Stimulated activated CD8-positive, alpha-beta memory T cell treated with anti-CD3 and anti-CD28 coated beads, Interleukin-15, amount 100 ng/mL, for 4 hours (primary cell): ENCODE measurements at places on chromosomes 4 and X.

DNA sequence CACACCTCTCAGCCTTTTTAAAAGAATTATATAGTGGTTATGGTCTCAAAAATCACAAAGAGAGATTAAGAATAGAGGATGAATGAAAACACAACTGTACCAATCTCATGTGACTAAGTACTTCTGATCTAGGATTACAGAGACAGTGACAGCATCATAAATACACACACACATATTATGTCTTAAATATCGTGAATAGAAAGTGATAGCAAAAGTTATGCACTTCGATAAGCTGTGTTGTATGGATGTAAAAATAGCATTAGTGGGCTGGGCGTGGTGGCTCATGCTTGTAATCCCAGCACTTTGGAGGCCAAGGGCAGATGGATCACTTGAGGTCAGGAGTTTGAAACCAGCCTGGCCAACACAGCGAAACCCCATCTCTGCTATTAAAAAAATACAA is 25.0 kb downstream of the GYPA start:
- no peak for DNase-seq

DNA sequence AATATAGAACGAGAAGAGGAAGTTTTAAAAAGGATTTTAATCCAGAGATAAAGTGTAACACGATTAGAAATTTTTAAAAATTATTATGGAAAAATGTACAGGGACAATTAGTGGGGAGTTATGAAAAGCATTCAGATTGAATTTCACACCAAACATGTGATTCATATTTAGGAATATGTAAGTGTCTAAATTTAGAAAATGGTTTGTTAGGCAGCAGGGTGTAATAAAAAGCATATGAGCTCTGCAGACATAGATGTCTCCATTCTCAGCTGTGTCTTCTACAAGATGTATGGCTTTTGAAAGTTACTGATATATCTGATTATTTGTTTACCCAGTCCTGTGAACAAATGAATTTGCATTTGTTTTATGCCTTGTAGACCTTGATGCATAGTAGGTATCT is 638.9 kb upstream of the AGA start:
- no peak for DNase-seq

DNA sequence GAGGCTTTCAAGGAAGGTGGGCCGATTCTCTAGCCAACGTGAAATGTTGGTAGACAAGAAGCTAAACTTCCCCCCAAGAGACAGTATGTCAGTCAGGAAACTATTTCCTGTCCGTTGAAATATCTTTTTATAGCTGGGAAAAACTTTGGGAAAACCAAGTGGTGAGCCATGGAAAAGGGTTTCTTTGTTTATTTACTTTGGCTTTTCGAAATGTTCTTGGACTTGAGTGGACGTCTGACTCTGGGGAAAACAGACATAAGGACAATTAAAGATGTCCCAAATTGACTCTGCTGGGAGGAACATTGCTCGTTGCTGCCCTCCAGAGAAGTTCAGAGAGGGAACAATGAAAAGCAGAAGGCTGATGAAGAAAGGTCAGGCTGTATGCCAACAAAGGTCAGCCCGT is 295.4 kb downstream of the RAPGEF2 start:
- DNase-seq: no peak

GRCh38 chr4:150158041-150158440 is 79.8 kb downstream of the DCLK2 start:
- no peak for DNase-seq

DNA sequence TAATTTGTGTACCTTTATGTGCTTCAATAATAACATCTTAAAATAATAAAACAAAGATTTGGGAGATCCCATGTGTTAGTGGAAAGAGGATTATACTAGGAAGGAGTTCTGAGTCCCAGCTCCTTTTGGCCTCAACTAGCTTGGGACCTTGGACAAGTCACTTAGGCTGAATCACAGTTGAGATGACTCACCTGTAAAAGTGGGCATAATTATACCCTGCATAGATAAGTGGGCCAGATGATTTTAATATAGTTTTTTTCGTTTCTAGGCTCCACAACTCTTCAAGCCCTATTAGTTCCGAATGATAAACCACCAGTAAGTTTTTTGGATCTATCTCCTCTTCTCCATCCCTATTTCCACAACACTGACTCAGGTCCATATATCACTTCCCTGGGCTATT is 131.8 kb downstream of the ENOX2 start:
- no peak for DNase-seq

DNA sequence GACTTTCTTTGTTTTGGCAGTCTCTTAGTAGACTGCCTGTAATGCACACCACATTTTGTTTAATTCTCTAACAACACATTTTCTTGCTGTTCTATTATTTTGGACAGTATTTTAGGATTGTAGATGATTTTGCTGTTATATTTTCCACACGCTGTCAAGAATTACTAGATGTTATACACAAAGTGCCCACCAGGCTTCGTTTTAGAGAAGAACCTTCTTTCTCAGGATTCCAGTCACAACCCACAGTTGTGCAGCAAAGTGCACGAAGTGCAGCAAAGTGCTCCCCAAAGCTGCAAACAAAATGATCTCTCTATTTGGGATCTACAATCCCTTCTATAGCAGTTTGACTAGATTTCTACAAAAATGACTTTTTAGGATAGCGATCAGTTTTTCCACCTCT is 2.4 kb downstream of the ZNF141 start:
- no peak for DNase-seq

DNA sequence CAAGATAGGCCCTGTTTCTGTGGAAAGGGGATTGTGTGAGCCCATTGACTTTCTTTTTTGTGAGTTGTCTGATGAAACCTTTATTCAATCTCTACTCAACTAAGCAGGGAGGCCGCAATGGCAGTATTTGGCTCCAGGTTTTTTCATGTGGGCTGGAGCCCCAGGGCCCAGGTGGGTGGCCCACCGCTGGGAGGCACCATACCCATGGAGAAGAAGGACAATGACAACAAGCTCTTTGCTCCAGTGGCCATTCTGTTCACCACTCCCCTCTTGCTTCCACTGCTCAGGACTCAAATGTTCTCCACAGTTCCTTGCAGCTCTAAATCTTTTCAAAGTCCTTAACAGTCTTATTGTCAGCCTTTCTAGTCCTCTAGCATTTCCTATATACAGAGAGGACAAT is 54.1 kb downstream of the HOPX start:
- DNase-seq: no peak

DNA sequence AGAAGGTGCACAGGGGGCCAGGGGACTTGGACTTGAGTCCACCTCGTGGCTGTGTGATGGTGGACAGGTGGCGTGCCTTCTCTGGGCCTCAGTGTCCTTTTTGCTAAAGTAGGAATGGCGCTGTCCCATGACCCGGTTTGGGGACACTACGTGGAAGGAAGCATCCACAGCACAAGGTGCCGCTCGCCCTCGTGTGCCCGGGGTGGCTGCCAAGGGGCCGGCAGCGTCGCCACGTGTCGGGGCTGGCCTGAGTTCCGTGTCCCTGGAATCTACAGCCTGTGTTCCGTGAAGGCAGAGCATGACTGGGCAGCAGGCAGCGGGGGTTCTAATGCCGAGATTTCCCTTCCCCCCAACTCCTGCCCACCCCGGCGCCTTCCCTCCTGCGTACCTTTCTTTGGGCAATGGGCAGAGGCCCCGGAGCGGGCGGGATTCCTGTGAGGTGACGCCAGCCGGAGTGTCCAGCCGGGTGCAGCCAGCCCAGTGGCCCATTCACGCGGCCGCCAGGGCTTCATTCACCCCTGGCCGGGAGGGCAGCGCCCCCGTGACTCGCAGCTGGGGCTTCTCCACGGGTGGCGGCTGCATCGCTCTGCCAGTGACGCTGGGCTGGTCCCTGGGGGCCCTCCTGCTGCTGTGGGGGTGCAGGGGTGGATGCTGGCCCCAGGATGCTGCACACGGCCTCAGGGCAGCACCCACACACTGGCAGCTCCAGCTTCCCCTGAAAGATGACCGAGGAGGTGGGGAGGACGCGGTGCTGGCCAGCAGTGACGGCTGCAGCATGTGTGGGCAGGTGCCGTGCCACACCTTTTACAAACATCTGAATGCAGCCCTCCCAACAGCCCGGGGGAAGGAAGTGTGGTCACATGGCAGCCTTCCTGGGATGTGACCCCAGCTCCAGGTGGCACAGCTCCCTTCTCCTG is 21.2 kb downstream of the DOK7 start:
- no peak for DNase-seq

DNA sequence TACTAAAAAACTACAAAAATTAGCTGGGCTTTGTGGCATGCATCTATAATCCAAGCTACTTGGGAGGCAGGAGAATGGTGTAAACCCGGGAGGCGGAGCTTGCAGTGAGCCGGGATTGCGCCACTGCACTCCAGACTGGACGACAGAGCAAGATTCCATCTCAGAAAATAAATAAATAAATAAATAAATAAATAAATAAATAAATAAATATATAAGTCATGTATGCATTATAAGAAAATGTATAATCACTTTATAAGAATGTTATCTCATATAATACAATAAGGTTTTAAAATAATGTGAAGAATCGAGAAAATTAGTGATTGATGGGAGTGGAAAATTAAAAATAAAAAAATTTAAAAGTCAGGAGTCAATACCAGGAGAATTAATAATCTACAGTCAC is 127.5 kb downstream of the GALNTL6 start:
- DNase-seq: no peak

GRCh38 chr4:109022961-109023360 is 260.1 kb upstream of the ETNPPL start:
- no peak for DNase-seq

DNA sequence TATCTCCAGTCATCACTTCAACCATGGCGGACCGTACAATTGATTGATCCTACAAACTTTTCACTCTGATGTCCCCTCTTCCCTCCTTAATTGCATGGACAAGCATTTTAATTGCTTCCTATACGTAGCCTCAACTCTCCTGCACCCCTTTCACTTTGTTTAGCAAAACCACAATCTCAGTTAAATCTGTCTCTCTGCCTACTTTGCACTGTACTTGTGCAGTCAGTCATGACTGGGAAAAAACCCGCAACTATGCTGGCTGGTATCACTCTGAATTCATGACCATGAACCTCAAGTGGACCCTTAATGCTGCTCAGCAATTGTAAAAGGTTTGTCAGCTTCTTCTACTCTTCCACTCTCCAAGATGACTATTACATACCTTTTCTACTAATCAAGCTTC is 51.7 kb upstream of the AFF2 start:
- no peak for DNase-seq

GRCh38 chr4:159428975-159429692 is 326.3 kb downstream of the RAPGEF2 start:
- DNase-seq: no peak

DNA sequence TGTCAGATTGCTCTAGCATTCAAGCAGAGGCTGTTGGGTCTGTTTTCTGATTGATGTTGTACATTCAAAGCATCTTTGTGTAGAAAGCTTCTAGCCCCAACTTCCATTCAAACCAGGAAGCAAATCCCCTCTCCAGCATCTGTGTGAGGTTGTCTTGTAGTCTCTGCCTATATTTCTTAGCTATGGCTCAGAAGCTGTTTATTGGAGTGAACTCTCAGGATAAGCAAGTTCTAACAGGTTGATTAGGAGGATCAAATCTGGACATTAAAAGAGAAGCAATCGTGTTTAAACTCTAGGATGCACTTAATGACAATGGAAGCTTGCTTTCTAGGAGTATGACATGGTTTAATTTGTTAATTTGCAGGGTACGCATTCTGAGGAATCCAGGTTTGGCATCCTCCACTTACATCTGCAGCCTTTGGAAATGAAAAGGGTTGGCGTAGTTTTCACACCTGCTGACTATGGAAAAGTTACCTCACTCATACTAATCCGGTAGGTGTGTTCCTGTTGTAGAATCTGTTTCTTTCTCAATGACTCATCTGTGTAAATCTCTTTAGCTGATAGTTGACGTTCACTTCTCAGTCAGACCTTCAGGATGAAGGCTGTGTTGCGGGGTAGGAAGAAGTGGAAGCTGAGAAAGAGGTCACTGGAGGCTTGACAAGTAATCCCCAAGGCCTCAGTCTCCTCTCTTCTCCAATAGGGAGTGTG is 88.0 kb upstream of the TLR2 start:
- no peak for DNase-seq

- DNase-seq: no peak
Observed at GRCh38 chr4:89658701-89659024, 178.3 kb downstream of the SNCA start.

GRCh38 chr4:76960014-76960413 is 10.5 kb downstream of the SEPTIN11 start:
- no peak for DNase-seq

- no peak for DNase-seq
Observed at GRCh38 chr4:45409536-45409935, 683.2 kb upstream of the GNPDA2 start.

GRCh38 chr4:6351246-6352000 is 81.8 kb downstream of the WFS1 start:
- DNase-seq: no peak

DNA sequence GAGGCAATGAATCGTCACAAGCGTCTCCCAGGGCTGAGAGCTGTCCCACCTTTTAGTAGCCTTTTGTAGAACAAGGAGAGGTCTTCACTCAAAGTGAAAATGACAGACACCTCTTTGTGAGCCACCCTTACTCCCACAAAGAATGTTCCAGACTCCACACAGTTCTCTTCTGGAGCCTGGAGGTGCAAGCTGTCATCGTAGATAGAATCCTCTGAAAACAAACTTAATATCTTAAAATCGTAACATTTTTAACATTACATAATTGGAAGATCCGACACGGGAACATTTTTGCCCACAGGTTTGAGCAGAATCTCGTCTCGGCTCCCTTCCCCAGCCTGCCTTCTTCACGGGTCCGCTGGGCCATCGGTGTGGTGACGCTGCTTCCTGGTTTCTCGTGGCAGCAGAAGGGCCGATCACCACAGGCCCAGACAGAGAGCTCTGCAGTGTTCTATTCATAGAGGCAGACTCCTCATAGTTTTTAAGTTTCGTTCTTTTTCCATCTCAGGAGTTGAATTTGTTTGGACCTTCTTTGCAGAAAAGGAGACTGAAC is 27.7 kb downstream of the WFS1 start:
- no peak for DNase-seq

DNA sequence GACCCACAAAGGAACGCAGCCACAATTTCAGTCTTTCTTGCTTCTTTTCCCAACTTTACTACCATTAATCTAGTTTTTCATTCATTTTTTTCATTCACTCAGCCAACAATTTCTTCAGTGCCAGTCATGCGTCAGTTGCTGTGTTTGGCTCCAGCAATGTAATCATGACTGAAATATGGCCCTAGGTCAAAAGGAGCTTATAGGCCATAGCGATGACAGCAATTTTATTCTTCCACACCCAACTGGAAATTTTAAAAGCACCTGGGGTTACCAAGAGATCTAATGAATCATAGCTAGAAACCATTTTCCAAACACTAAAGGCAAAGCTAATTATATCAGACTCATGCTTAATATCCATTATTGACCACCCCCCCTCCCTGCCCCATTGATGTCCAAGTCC is 29.8 kb upstream of the C1QTNF7 start:
- no peak for DNase-seq

GRCh38 chrX:131704136-131704695 is 160.3 kb downstream of the OR13H1 start:
- no peak for DNase-seq

GRCh38 chr4:113639326-113639725 is 122.2 kb downstream of the CAMK2D start:
- DNase-seq: no peak

- DNase-seq: no peak
Observed at GRCh38 chr4:6948134-6948460, 38.5 kb downstream of the TBC1D14 start.
